ENCODE measurements at places on chromosomes 13 and 19.
A peak's percentile ranks its signal among the peaks of the same experiment; 100 is the strongest.

DNA sequence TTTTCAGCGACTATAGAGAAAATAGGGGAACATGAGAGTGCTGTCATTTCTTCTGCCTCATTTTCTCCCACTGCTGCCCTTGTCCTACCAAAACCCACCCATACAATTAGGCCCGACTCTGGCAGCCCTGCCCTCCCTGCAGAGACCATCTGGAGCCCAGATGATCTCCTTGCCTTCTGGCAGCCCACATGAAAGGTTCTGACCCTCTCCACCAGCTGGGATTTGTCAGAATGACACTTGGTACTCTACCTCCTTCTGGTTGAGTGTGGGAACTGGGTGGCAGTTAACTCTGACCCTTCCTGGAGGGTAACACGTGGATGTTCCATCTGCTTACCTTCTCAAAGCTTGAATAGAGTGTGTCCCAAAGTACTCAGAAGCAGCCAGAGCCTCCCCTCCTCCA lies 21.0 kb upstream of the SIAH3 start:
- DNase-seq, result peak; percentile 82

- DNase-seq, result no peak
These were observed 201.5 kb upstream of the CSNK1A1L start for GRCh38 chr13:37306778-37307544.

GRCh38 chr13:97067017-97067895 lies 73.0 kb upstream of the OXGR1 start:
- no peak for DNase-seq

DNA sequence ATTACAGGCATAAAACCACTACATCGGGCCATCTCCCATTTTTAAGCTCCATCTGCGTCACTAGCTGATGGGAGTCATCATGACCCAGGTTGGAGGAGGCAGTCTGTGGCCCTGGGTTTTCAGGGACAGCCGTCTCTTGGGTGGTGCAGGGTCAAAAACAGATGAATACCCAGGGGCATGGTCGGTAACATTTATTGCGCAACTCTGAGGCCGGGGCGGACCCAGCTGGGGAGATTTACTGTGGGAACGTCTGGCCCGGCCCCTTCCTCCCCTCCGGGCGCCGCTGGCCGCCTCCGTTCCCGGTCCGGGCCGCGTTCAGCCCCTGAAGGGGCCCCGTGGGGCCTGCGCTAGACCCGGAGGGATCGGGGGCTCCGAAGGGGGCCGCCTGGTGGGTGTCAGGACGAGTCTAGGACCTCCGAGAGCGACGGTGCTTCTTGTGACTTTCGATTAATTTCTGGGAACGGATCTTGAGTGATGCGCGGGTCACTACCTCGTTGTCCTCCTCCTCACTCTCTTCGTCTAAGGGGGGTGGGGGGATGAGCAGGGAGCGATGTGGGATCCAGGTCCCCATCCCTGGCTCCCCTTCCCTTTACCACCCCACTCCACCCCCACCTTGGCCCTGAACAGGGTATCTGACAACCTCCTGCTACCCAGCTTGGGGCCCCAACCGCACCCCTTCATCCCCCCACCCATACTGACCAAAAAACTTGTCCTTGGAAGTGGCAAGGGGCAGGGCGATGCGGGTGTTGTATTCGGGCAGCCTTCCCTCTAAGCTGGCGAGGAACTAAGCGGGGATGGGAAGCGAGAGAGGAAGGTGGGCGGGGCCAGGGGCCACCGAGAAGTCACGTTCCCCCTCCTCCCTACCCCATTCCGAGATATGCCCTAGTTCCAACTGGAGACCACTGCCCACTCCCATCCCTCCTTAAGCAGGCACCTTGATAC lies 1.6 kb upstream of the RGL3 start:
- DNase-seq, result no peak

DNA sequence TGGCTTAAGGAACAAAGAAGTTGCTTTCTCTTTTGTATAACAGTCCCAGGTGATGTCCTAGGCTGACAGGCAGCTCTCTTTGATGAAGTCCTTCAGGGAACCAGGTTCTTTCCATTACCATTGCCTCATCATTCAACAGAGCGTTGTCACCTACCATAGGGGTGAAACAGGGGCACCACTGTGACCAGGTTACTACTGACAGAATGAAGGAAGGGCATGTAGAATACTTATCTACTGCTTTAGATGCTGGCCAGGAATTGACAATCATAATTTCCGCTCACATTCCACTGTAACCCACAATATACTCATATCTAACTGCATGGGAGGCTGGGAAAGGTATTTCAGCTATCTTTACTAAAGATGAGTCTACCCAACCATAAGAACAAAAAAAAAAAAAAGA lies 148.0 kb upstream of the FNDC3A start:
- DNase-seq, result no peak

- DNase-seq, result no peak
These were observed 784 bp downstream of the PIBF1 start for GRCh38 chr13:72782717-72783116.

DNA sequence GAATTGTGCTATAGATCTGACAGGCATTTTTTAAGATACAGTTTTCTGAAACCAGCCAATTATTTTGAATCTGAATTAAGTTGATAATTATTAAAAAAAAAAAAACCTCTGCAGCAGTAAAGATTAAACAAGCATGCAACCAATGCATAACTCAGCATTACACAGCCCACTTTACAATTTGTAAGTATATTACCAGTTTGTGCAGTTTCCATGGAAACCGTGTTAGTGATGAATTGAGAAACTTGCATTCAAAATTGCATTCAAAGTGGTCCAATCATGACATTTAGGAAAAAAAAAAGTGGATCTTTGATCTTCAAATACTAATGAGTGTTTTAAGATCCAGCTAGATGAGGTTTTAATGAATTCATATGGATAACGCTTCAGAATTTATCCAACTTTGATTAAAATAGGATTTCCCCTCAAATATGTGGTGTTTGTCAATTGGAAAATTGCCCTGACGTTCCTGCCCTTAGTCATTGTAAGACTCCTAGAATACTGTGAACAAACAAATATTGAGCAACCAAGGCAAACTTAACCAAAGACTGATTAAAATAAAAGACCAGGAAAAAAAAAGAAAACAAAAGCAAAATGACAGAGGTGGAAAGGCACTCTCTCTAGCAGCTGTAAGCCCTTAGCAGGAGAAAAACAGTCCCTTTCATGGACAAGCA lies 314.8 kb upstream of the MAB21L1 start:
- DNase-seq, result no peak

GRCh38 chr19:799076-799881 lies 2.0 kb downstream of the PTBP1 start:
- DNase-seq, result no peak

GRCh38 chr13:35787937-35788336 lies 311.4 kb upstream of the MAB21L1 start:
- peak; percentile 34 for DNase-seq

- no peak for DNase-seq
These were observed 22.7 kb downstream of the HPN start for GRCh38 chr19:35063940-35064818.

- peak; percentile 96 for DNase-seq
These were observed at the start of gene GADD45B for GRCh38 chr19:2475702-2476450. Gene GADD45B (plus strand): TSS chr19:2476127. CDS start chr19:2476359, 232 bp downstream.

- no peak for DNase-seq
These were observed 232.9 kb downstream of the FOXO1 start for GRCh38 chr13:40433577-40433976.

GRCh38 chr13:38528986-38529385 lies 157.9 kb upstream of the FREM2 start:
- DNase-seq, result no peak

DNA sequence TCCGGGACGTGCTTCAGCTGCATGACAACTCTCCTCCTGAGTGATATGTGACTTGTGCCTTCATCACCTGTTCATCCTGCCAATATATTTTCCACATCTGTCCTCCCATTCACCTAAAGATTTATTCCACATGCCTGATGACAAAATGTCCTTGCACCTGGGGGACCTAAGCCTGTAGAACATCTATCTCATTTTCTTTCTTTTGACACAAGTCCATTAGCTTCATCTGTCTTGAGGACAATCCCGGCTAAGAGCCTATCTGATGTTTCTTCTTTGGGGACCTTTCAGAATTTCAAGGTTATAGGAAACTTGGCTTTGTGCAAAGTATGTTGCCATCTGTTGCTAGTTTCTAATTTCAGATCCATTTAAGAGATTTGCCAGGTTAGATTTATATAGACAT lies 41.1 kb downstream of the ITGBL1 start:
- DNase-seq, result peak; percentile 63

GRCh38 chr19:49805822-49806619 lies 7.1 kb downstream of the FUZ start:
- DNase-seq, result no peak

GRCh38 chr13:51425410-51426042 lies 27.3 kb downstream of the INTS6 start:
- DNase-seq, result no peak

DNA sequence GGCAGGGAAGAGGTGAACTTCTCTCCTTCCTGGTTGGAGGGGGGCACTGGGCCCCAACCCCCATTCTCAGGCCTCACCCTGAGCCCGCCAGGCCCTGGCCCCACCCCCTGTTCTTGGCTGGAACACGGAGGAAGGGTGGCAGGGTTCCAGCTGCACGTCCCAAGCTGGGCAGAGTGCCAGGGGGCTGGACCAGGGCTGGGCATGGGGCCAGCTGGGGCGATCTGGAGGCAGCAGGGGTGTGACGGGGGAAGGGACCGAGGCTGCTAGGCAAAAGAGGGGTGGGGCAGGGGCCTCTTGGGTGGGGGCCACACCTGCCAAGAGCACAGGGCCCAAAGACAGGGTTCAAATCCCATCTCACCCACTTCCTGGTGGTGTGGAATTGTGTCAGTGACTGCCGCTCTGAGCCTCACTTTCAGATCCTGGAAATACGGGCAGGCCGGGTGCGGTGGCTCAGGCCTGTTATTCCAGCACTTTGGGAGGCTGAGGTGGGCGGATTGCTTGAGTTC lies 2.2 kb downstream of the HIF3A start:
- DNase-seq, result no peak

GRCh38 chr13:44395976-44396694 lies 22.5 kb downstream of the SERP2 start:
- no peak for DNase-seq

DNA sequence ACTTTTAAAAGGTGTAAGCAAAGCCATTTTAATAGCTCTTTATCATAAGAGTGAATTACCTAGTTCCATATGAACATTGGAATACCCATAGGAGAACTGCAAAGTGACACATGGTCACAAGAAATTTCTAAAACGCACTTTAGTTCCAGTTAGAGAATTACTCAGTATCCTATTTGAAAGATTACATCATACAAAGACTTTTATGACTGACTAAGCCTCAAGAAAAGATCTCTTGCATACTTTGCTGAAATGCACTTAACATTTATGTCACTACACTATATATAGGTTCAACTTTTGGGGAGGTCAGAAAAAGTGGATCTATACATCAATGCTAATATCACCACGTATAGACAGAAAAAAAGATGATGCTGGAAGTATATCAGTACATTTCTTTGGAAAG lies 7.1 kb downstream of the PCDH9 start:
- no peak for DNase-seq

GRCh38 chr13:73903561-73903960 lies 230.6 kb downstream of the KLF12 start:
- no peak for DNase-seq

- DNase-seq, result no peak
These were observed 187.2 kb downstream of the EFNB2 start for GRCh38 chr13:106348075-106348840.

DNA sequence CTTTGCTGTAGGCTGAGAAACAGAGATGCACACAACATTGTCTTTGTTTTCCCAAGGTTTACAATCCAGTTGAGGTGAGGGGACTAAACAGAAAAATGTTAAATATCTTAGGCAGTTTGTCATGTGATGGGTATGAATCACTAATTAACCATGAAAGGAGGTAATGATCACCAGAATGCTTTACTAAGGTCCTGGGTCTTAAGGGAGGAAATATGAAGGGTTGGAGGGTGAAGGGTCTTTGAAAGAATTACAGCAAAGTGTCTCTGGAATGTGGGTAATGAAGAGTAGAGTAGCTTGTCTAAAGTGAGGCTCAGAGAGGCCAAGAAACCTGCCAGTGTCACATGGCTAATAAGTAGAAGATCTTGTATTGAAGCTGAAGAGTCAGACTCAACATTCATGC lies 19.0 kb downstream of the BIVM start:
- DNase-seq, result no peak

DNA sequence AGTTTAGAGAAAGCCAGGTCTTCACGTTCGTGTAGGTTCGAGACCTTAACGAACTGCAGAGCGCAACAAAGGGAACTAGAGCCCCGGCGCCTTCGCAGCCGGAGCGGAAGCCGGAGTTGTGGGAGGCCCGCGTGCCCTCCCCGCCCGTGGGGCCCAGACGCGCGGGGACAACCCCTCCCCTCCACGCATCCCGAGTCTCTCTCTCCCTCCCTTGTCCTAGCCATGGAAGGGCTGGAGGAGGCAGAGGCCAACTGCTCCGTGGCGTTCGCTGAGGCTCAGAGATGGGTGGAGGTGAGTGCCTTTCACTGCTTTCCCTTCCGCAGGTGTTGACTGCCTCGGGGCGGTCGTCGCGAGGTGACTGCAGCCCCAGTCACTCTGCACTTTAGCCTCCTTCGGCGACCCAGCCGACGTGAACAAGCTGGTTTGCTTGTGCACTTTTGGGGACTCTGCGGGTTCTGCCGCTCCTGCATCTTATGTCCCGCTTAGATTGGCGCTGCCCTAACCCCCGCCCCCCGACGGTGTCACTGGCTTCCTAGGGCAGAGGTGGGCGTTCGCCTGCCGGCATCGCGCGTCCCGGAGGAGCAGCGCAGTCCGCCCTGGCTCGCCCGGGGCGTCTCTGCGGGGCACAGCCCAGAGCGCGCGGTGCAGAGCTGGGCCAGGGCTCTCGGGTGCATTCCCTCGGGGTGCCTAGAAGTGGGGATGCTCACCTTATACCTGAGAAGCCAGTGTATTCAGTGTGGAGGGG lies 478 bp downstream of the LMO7 start:
- peak; percentile 20 for DNase-seq

DNA sequence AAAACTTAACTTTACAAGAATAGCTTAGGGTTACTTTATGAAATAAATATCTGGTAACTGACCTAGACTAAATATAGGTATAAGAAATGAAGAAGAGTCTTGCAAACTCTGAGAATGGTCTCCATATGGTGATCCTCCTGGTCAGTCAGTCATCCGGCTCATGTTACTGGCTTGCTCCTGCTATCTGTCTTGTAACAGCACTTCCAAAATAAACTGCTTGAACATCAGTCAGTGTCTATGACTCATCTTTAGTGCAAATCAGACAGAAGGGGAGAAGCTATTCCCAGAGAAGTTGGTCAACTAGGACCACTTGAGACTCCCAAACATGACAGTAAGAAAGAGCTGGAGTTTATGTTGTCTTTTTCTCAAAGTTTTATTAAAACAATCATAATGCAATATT lies 1550.9 kb downstream of the PCDH9 start:
- DNase-seq, result no peak

GRCh38 chr19:18500376-18500775 lies 21.5 kb downstream of the ELL start:
- no peak for DNase-seq

DNA sequence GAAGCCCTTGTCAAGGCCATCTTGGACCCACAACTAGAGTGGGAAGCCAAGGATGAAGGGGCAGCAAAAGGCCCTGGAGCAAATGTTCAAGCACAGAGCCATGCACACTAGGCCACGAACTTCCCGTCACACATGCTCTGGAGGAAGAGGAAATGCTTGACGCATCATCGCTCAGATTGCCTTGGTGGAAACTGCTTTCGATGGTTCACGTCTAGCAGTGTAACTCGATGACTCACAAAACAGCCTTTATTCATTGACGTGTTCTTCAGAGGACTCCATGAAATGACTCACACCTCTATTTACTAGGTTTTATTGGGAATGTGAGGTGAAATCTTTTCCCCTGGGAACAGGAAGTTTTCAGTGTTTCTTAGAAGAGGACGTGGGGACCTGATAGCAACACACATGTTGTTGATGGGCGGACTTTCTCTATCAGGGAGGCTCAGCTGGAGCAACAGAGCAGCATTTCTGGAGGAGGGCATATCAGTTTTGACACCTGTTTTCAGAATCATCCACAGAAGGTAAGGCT lies 79.8 kb upstream of the FLT1 start:
- no peak for DNase-seq

All from WERI-Rb-1 (cell line).